ENCODE measurements at places on chromosomes 3 and 15. TPM values are rescaled to one million over a fixed set of nuclear protein-coding genes. Genes with fewer than 3 reads are reported as not detected.

- no peak for DNase-seq
Measured at GRCh38 chr15:92107510-92107909, 254.0 kb downstream of the SLCO3A1 start.

GRCh38 chr15:81038975-81039607, 38.4 kb downstream of the TLNRD1 start:
- DNase-seq: no peak

DNA sequence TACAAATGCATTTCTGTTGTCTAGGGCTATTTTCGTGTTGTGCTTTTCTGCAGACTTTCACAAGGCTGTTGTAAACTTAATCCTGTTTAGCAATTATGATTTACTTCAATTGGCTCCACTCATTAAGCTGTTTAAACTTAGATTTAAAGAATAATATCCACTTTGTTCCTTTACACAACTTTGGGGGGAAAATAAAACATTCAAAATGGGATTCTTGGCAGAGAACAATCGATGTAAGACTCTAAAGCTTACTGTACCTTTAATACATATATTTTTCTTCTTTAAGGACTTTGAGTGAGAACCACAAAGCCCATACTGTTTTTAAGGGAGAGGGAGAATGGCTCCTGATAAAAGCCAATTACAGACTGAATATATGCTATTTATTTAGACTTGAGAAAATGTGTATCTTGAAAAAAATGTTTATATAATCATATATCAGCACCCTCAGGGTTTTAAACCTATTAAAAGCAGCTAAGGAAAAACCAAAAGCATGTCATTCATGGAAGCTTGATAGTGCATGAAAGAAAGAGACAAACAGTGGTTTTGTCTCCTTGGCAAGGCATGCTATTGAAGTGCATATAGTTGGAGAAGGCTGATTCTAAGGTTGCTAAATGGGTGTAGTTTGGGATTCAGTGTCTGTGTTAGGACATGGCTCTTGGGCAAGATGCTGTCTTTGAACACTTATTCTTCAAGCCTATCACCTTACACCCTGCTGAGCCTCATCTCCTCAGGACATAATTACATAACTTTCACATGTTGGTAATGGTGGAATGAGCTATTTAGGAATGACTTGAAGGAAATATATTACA, 293.4 kb upstream of the TBC1D5 start:
- DNase-seq: no peak

DNA sequence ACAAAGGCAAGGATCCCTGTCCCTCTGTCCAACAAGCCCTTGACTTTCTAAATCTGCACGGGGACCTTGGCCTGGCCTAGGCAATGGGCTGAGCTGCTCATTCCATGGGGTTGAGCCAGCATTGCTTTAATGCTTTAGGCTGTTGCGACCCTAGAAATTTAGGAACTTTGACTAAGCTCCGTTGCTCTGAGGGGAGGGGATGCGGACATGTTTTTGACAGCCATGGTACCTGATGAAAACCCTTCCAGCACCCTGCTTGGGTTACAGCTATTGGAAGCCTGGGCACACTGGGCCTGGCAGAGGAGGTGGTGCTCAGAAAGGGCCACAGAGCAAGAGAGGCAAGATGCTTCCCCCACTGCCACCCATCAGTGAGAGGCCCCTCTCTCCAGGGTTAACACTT, 37.1 kb downstream of the SYNM start:
- peak; percentile 59 for DNase-seq

The LMAN1L gene
- total RNA-seq: not detected

The SPSB4 gene
- 2.3 TPM for total RNA-seq

DNA sequence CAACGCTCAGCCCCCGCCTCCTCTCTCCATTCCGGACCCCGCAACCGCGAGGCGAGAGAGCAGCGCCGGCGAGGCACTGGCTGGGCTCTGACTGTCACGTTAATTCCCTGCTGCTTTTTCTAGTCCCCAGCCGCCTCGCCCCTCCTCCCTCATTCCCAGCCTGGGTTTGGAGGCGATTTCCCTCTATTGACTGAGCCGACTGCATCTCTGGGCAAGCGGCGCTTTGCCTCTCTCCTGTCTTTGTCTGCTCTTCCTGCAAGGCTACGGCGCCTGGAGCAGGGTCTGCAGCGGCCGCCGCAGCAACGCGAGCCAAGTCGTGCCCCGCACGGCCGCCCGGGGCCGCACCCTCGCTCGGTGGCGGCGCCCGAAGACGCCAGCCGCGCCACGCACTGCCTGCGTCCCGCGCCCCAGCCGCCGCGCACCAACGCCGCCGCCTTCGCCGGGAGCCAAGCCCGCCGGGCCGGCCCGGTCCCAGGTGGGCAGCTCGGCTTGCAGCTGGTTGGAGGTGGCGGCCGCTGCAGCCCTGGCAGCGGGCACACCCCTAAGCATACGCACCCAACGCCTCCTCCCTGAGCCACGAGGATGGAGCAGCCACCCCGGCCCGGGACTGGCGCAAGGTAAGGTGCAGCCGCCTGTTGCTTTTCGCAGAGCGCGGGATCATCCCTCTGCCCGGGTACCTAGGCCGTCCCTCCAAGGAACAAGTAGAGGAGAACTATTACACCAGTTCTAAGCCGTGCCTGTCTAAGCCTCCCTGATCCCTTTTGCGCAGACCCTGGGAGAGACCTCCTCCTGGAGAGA, at the start of gene LRRC3B:
Gene LRRC3B, plus strand, starts transcription at position 152 of the 798 bp plus-strand sequence. CDS start 86,901 bp downstream, outside the sequence.
- DNase-seq: peak; percentile 91

The BCL2A1 gene
- total RNA-seq: not detected

- DNase-seq: peak; percentile 55
Measured at GRCh38 chr3:183555541-183556081, at the start of gene KLHL6. TSS of gene KLHL6 (minus strand) at chr3:183555706. CDS start at chr3:183555653, 53 bp downstream.

DNA sequence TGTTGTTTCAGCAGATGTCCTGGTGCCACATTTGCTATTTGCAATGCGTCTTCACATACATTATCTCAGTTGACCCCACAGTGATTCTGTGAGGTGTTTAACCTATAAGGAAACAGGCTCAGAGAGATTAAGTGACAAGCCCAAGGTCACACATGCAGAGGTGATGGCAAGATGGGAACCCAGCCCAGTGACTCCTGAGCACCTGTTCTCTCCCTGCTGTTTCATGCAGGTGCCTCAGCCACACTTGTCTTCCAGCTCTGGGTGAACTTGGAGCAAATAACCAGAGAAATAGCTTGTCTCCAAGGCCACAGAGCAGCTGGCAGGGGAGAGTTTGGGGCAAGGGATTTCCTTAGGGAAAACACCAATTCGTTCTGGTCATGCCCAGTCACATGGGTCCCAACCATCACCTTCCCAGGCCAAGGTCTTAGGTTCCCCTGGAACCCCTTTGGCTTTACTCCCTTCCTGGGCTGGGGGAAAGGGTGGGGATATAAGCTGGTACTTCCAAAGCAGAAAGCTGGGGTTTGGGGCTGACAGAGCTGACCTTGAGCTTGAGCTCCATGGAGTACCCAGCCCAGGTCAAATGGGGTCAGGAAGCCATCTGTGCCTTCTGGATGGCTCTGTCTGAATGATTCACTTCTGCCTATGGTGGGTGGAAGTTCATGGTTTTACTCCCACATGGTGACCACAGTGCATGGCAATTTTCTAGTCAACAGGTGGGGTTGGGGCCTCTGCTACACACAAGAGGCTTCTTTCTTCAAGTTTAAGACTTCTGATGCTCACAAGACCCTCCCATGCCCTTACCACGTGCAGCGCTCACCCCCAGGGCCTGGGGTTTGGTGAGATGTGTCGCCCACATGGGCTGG, 22.4 kb downstream of the LIPC start:
- DNase-seq: no peak

The SCG5 gene
- 14.8 TPM for total RNA-seq

The MCF2L2 gene
- 205 TPM for total RNA-seq

The BOC gene
- total RNA-seq: 11.3 TPM

The SLTM gene
- 57.6 TPM for total RNA-seq

- no peak for DNase-seq
Measured at GRCh38 chr3:149122721-149123578, 6.5 kb upstream of the HPS3 start.

DNA sequence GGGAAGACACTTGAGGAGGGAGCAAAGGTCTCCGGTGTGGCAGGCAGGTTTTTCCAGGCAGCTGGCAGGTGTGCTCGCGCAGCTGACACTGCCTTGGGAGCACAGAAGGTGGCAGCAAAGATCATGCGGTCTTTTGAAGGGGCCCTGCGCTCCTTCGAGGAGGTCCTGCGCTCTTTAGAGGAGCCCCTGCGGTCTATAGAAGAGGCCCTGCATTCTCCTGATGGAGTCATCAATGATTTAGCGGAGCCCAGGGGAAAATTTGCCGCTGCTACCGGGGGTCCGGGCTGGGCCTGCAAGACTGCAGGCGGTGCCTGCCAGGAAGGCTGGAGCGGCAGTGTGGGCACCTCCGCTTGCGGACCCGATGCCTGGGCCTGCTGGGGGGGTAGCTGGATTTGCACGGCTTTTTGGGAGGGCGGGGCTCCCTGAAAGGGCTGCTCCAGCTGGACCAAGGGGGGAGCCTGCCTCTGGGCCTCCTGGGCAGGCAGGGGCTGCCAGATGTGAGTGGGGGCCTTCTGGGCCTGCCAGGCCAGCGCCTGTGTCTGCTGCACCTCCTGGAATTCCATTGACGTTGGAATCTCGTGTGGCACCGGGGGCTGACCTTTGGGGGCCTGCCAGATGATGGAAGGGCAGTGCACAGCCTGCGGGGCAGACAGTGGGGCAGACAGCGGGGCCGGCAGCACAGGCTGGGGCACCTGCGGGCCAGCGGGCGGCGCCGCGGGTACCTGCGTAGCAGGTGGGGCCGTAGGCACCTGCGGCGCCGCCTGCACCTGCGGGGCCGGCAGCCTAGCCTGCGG, 2.1 kb downstream of the MAGEL2 start:
- DNase-seq: peak; percentile 77

The TIGIT gene
- not detected for total RNA-seq

- DNase-seq: no peak
Measured at GRCh38 chr15:61237400-61237799, 8.3 kb upstream of the RORA start.

GRCh38 chr15:93610944-93611343, 521.9 kb upstream of the RGMA start:
- DNase-seq: no peak

- no peak for DNase-seq
Measured at GRCh38 chr15:89075846-89076245, 12.4 kb upstream of the ABHD2 start.

- DNase-seq: no peak
Measured at GRCh38 chr3:99875581-99875928, 57.9 kb downstream of the CMSS1 start.

The GHRL gene
- not detected for total RNA-seq

- no peak for DNase-seq
Measured at GRCh38 chr15:73984208-73984979, 7.7 kb downstream of the STOML1 start.

DNA sequence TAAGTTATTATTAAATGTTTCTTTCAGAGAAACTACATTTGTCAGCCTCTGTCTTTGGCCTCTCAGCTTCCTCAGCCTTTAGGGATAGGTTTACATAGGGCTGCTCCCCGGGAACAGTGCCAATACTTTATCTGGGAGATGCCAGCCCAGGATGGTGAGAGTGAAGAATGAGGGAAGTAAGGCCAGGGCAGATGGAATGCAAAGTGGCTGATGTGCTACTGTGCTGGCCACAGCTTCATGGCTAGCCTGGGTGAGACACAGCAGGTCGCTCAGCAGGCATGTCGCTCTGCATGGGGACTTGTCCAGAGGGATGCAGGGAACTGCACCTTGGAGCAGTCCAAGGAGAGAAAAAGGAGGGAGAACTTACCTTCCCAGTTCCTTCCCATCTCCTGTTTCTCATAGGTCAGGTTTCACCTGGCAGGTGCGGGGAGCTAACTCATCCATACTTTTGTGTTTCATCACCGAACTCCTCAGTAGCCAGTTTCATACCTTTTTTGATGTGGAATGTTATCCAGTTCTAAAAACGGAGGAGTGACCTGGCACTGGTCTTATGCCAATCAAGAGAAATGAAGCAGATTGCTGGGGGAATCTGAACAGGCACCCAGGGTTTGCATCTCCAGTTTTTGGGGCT, 30.9 kb upstream of the C15orf39 start:
- no peak for DNase-seq

GRCh38 chr15:99424978-99425656, 140.7 kb upstream of the MEF2A start:
- no peak for DNase-seq

DNA sequence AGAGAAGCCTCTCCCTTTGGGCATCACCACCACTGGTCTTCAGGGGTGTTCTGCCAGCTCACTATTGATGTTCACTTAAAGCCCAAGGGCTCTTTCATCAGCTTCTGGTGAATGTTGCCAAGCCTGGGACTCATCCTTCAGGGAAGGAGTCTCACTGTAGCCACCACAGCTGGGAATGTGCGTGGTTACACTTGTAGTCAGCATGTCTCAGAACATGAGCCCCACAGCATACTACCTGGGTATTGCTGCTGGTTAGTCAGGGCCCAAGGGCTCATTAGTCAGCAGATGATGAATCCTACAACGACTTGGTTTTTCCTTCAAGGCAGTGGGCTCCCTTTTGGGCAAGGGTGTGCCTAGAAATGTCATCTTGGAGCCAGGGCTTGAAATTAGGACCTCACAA, 412.9 kb downstream of the VGLL3 start:
- DNase-seq: no peak
